ENCODE measurements at places on chromosomes 2 and 18. TPM values are rescaled to one million over a fixed set of nuclear protein-coding genes. Genes with fewer than 3 reads are reported as not detected.
A peak's percentile ranks its signal among the peaks of the same experiment; 100 is the strongest.

The UGT1A5 gene
- not detected for total RNA-seq

The KCNG3 gene
- not detected for total RNA-seq

The PCARE gene
- not detected for total RNA-seq

The EPG5 gene
- total RNA-seq = 22.2 TPM

The MAL gene
- total RNA-seq = 0.64 TPM

The ZNF514 gene
- total RNA-seq = 5.1 TPM

The PAX8 gene
- total RNA-seq = 0.27 TPM

The ALPI gene
- not detected for total RNA-seq

The ALPP gene
- not detected for total RNA-seq

The RIOK3 gene
- total RNA-seq = 77.3 TPM

The DES gene
- total RNA-seq = 25,925 TPM

The ABCB11 gene
- 0.12 TPM for total RNA-seq

The HDHD2 gene
- total RNA-seq = 13.6 TPM

The ALPG gene
- total RNA-seq = not detected

The CCDC148 gene
- total RNA-seq = not detected

The ZCCHC2 gene
- 37.9 TPM for total RNA-seq

The SLC5A7 gene
- 0.04 TPM for total RNA-seq

The NDC80 gene
- not detected for total RNA-seq

The CERKL gene
- 0.07 TPM for total RNA-seq

The TYMS gene
- not detected for total RNA-seq

The RTP5 gene
- not detected for total RNA-seq

The CXCR1 gene
- 0.55 TPM for total RNA-seq

The SANBR gene
- total RNA-seq = 6.5 TPM

DNA sequence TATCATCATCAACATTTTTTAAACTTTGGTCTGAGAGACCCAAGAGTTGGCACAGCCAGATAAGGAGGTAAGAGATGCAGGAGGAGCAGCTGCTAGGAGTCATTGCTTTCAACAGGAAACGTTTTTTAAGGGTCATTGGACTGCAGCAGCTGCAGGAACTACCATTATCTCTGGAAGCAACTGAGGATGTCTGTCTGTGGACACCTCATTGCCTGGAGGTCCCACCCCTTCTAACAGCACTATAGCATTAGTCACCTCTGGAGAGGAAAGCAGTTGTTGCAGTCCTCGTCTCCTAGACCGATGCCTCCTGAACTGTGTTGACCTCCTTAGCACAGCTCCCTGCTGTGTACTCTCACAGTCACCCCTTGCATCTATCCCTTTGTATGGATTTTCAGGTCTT is 21.5 kb upstream of the FSHR start:
- DNase-seq = no peak

DNA sequence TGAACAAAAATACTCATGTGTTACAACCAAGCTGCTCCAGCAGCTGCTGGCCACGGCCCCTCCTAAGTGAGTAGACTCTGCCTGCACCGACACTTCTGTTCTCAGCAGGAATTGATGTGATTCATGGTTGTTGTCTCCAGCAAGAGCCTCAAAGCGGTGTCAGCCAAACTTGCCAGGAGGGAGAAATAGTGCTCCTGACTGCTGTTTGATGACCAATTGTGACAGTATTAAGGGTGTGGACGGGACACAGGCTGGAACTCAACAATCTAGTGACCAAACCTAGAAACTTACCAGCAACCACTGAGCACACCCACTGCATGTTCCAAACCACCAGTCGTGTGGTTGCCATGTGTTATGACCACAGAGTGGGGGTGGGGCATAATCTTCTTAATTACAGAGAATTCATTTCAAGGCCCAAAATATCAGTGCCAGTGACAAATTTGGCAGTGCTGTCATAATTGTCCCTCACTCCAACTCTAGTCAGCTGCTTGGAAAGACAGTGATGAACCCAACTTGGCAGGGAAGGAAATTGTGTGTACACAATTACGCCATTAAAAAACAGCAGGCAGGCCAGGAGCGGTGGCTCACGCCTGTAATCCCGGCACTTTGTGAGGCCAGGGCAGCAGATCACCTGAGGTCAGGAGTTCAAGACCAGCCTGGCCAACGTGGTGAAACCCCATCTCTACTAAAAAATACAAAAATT is 30.4 kb downstream of the FBLN7 start:
- no peak for DNase-seq

- peak; percentile 58 for DNase-seq
Observed at GRCh38 chr2:74849228-74849892, 15.4 kb downstream of the HK2 start.

GRCh38 chr2:222064286-222064685 is 234.5 kb downstream of the PAX3 start:
- no peak for DNase-seq

DNA sequence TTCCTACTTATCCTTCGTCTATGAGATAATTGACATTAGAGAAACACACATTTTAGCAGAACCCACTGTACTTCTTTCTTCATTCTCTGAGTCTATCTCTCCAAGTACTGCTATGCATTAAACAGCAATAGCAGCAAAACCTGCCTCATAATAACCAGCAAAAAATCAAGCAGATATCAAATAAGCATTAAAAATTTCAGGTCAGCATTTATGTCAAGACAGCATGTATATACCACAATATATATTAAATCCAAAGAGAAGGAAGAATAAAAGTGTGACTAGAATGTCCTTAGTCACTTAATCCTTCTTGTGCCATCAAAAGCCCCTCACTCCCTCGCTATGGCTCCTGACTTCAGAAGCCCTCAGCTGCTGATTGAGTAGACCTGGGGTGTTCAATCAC is 131.3 kb downstream of the MGAT5 start:
- DNase-seq = no peak

DNA sequence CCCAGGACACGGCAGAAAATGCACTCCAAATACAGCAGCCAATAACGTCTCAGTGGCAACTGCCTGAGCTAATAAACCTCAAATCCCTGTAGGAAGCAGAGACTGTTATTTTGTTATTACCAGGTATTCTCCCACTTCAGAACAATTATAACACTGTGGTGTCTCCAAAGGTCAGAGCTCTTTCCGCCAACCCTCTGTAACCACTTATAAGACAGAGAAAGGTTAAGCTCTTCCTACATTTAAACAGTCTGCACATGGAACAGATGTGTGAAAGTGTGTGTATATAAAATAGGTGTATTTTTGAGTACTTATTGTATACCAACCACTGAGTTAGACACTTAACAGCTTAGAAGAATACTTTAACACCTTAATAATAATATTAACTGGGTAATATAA is 64.1 kb downstream of the FBXO15 start:
- DNase-seq = no peak

DNA sequence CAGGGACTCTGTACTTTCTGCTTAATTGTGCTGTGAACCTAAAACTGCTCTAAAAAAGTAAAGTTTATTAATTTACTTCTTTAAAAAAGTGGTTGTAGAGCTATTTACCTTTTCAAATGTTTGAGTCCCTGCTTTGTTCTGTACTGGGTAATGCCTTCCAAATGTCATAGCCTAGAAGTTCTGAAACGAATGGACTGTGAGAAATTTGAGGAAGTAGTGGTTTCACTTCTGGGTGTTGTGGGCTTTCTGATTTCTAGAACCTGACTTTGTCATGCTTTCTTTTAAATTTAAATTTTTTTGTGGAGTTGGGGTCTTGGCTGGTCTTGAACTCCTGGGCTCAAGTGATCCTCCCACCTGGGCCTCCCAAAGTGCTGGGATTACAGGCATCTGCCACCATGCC is 44.6 kb downstream of the SMAD4 start:
- no peak for DNase-seq

- DNase-seq = no peak
Observed at GRCh38 chr2:101759162-101759561, 61.7 kb downstream of the MAP4K4 start.

DNA sequence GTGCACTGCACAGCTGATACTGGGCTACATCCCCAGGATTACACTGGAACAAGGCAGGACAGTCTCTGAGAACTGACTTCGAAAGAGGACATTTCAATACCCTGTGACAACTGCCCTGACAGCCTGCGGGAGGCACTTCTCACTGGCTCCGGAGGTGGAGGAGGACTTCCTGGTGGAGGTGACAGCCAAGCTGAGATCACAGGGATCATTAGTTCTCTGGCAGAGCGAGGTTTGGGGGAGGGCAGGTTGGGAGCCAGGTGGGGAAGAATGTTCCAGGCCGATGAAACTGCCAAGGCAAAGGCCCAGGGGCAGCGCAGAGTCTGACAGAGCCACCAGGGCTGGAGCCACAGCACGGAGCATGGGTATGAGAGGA is 28.0 kb upstream of the NPAS2 start:
- no peak for DNase-seq

DNA sequence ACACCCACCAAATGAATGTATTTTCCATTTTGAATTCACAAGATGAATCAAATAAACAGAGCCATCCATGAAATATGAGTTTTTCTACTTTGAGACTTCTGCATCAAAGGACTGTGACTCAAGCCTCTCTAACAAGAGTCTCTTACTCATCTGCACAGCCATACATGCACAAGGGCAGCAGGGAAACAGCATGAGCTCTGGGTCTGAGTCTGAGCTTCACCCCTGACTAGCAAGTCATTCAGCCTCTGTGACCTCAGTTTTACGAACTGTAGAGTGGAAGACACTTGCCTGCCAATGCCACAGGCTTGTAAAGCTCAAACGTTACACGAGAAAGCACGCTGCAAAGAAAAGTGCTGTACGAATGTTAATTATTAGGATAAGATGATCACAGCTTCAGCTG is 42.9 kb downstream of the MREG start:
- no peak for DNase-seq

DNA sequence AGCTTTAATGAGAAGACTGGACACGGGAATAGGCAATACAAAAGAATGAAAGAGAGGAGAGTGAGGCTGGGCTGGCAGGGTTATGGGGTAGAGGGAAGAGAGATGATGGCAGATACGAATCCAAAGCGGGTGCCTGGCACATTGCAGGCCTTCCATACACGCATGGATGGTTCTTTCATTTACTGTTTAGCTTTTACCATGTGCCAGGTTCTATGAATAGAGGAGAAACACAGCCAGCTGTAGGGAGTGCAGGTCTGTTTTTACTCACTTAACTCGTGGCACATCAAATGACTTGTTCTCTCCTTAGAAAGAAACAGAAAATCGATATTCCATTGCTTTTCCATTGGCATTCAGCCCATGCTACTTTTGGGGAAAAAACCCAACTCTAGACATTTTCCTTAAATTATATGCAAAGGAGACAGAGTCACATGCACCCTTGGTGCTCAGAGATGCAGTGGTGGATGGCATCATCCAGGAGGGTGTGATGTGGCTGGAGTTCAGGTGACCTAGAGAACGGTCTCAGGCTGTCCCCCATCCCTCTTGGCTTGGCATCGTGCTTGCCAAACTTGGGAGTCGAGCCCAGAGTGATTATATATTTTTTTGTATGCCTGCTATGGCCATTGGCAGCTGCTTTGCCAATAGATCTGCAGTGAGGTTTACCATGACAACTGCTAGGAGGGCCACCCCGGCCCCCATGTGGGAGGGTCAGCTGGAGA is 6.2 kb downstream of the LTBP1 start:
- no peak for DNase-seq

DNA sequence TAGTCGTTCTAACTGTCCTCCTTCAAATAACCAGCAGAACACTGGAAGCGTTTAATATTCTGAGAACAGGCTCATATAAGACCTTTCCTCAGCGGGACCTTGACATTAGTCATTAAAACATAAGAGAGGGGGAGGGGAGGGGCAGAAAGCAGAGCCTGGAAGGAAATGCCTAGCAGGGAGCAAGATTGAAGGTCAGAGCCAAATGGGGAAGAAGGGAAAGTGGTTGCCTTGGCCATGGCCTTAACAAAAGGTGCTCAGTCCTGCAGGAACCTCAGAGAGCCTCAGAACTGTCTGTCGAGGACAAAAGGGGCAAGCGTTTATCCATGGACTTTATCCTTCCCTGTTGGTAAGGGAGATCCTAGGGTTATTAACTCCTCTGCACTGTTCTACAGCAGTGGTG is 856 bp upstream of the PLA2R1 start:
- DNase-seq = no peak

DNA sequence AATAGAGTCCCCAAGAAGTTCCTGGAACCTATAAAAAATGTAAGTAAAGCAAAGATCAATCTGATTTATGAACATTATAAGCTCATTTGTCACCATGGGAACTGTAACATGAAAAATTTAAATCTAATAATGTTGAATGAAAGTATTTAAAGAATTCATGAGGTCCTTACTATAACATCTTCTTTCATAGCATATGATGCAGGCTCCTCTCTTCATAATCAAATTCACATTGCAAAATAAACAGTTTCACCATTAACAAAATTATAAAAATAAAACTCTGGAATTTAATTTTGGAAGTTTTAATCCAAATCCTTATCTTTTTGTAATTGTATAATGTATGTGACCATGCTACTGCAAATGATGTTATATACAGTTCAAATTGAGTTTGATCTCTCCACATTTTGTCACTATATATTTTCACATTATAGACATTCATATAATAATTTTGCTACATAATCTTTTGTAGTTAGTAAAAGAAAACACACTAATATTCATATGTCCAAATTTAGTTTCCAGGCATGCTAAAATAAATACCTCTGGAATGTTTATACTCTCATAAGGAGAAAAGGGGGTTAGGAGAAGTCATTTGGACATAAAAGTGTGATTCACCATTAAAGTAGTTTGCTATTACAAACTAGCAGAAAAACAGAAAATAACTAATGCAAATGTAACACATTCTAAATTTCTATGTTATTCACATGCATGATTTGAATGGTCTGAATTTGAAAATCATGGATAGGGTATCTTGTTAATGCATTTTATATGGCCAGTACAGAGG is 954.1 kb downstream of the DSC3 start:
- no peak for DNase-seq

GRCh38 chr2:128374001-128374710 is 55.5 kb upstream of the HS6ST1 start:
- no peak for DNase-seq

DNA sequence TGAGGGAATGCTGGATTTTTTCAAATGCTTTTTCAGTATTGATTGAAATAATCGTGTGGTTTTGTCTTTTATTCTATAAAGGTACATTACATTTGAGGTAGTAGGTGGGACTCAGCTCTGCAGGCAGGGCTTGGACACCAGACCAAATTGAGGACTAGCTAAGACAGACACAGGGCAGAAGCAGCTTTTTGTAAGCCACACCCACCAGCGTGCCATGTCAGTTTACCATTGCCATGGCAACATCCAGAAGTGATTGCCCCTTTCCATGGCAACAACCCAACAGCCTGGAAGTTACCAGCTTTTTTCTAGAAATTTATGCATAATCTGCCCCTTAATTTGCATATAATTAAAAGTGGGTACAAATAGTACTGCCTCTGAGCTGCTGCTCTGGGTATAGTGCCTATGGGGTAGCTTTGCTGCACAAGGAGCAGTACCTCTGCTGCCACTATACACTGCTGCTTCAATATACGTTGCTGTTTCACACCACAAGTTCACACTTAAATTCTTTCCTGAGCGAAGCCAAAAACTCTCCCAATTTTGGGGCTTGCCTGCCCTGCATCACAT is 23.6 kb upstream of the VWA3B start:
- no peak for DNase-seq

- DNase-seq = no peak
Observed at GRCh38 chr18:23068570-23069310, 66.5 kb upstream of the CABLES1 start.
